ENCODE measurements at places on chromosomes 2 and 18.

GRCh38 chr18:10518595-10519255, 7.1 kb upstream of the NAPG start:
- DNase-seq: no peak

- no peak for DNase-seq
These were observed 221.6 kb downstream of the NR4A2 start for GRCh38 chr2:156110890-156111289.

- DNase-seq: no peak
These were observed 12.6 kb upstream of the KLHL23 start for GRCh38 chr2:169721016-169721415.

GRCh38 chr2:45888167-45888566, 236.7 kb downstream of the PRKCE start:
- no peak for DNase-seq

DNA sequence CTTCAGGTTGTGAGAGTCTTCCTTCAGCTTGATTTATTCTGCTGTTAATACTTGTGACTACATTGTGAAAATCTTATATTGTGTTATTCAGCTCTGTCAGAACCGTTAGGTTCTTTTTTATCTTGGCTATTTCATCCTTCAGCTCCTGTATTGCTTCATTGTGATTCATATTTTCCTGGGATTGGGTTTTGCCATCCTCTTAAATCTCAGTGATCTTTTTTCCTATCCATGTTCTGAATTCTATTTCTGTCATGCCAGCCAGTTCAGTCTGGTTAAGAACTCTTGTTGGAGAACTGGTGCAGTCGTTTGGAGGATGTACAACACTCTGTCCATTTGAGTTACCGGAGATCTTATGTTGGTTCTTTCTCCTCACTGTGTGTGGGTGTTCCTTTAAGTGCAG, 19.1 kb downstream of the MSTN start:
- no peak for DNase-seq

GRCh38 chr2:441258-442022, 153.5 kb upstream of the ALKAL2 start:
- no peak for DNase-seq

DNA sequence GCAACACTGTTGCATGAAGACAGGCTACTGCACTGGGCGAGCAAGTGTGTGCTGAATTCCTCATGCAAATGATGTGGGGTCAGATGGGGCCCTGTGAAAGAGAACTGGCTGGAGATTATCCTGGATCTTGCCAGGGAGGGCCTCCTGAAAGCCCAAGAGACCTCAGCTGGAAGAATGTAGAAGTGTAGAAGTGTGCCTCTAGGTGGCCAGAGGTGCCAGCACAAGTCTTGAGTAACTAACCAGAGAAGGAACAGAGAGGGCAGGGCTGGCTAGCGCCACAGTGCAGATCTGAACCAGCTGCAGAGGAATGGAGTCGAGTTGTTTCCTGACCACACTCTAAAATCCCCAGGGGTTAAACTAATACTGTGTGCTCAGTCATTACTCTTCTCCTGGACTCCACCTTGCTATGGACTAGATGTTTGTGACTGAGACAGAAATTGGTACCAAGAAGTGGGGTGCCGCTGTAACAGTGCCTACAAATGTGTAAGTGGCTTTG, 399.3 kb downstream of the LRATD1 start:
- DNase-seq: no peak

DNA sequence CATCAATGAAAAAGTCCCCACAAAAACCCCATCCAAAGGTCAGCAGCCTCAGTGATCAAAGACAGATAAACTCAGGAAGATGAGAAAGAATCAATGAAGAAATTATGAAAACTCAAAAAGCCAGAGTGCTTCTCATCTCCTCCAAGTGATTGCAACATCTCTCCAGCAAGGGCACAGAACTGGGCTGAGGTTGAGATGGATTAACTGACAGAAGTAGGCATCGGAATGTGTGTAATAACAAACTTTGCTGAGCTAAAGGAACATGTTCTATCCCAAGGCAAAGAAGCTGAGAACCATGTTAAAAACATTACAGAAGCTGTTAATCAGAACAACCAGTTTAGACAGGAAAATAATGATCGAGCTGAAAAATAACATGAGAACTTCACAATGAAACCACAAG, 442.8 kb upstream of the SYT4 start:
- DNase-seq: no peak

DNA sequence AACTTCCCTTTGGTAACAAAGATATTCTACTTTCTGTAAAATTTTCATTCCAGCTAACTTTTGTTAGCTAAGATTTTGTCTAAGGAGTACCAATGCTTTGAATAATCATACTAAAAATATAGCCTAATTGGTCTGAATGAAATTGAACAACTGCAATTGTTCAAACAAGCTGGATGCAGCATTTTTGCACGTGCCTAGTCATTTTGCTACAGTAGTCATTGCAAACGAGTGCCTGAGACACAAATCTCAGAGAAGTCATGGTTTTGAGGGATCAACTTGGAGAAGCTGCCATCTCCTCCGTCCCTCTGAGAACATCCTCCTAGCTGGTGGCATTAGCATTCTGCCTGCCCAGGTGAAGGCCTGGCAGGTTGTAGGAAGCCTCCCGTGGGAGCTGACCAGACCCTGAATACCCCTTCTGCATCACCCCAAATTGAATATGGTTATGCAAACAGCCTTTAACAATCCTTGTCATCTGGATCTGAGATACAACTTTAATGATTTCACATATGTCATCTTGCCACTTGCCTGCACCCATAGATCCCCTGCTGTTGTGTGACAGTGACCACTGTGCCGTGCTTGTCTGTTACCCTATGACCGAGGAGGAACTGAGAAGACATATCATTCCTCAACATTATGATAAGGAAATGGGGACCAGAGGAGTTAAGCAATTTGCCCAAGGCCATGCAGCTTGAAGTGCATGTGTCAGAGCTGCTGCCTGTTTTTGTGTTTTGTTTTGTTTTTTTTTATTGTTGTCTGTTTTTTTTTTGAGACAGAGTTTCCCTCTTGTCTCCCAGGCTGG, 29.1 kb upstream of the MGAT4A start:
- no peak for DNase-seq

DNA sequence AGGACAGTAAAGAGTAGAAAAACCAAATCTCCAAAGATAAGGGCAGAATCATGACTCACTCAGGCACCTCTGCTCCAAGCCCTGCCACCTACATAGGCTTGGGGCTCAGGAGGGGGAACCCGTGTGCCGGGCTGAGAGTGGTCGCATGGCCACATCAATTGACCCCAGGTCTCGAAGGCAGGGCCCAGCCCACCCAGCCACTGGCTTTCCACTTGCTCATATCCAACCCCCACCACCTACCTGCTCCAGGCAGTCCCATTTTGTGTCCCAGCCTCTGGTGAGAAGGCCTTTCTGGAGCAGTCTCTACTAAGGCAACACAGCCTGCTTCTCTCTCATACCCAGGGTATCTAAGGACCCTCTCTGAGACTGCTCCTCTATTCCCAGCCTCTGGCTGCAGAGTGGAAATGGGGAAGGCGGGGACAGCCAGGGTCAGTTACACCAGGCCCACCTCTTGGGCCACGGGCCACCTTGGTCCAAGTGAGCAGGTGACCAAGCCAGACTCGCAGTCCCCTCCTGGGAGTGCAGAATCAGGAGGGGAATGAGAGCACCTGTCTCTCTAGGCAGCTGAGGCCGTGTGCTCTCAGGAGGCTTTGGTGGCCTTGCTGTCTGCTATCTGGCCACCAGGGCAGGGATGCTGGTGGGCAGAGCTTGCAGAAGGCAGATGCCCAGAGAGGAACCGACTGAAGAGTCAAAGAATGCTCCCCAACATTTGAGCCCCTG, 20.8 kb downstream of the TFCP2L1 start:
- no peak for DNase-seq

GRCh38 chr2:95362486-95362885, 40.0 kb upstream of the FAHD2A start:
- DNase-seq: no peak

DNA sequence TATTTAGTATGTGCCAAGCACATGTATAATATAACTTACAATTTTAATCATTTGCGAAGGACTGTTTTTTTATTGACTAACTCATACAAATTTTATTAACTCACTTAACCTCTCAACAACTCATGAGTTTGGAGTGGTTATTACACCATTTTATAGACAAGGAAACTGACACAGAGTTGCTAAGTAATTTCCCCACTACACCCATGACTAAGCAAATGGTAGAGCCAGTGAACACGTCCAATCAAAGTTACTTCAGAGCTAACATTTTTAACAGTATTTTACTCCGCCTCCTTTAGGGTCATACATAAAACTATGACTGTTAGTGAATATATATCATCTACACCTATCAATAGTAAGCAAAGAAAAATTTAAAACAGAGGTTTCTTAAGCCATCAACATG, 556.7 kb upstream of the FSIP2 start:
- no peak for DNase-seq

GRCh38 chr2:31962757-31963361, 47.9 kb downstream of the MEMO1 start:
- no peak for DNase-seq

GRCh38 chr18:34626404-34627136, 83.5 kb upstream of the DTNA start:
- DNase-seq: no peak

DNA sequence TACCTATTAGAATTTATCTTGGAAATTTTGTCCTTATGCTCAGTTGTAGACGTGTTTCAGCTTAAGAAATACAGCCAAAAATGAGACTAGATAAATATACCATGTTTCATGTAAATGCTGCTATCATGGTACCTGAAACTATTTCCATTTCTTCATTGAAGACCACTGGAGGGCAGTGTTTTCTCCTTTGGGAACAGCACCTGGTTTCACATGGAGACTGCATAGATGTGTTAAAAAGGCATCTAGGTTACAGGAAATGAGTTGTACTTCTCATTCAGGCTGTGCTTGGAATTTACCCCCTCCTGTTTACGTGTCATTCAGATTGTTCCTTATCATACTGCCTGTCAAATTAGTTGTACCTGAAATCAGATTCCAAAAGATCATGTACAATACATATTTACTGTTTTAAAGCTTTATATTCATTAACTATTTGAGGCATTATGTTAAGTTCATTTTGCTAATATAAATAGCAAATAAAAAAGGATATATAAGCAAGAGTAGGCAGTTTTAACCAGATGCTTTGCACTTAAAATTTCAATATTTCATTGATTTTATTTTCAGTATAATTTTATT, 57.3 kb upstream of the PSMD14 start:
- DNase-seq: peak; percentile 49

DNA sequence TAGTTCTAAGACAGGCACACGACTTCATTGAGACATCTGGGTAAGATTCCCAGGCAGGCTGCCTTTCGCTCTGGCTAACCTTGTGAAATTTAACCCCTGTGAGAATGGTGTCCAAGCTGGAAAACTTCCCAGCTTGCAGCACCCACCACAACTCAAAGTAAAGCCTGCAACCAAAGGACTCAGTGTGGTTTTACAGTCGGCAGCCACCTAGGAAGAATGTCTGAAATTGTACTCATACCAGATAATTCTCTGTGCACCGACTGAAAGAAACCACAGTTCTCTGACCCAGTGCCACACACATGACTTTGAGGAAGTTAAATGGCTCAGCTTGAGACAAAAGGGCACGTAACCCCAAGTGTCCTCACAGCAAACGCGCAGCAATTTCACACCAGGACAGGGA, 125.7 kb downstream of the RBMS1 start:
- peak; percentile 11 for DNase-seq

- no peak for DNase-seq
These were observed 61.7 kb downstream of the CERS6 start for GRCh38 chr2:168517816-168518215.

- no peak for DNase-seq
These were observed 23.7 kb downstream of the MRPL33 start for GRCh38 chr2:27795093-27795834.

- peak; percentile 82 for DNase-seq
These were observed 11.3 kb downstream of the IL1RN start for GRCh38 chr2:113138428-113139322.

GRCh38 chr2:154170400-154170799, 298.7 kb downstream of the GALNT13 start:
- no peak for DNase-seq

GRCh38 chr2:4914551-4914950, 777.6 kb upstream of the SOX11 start:
- DNase-seq: no peak

GRCh38 chr2:68368654-68369336, 3.7 kb downstream of the PLEK start:
- no peak for DNase-seq

GRCh38 chr2:150438654-150439053, 48.8 kb downstream of the RND3 start:
- no peak for DNase-seq

GRCh38 chr18:3791238-3791637, 341.3 kb downstream of the TGIF1 start:
- DNase-seq: no peak

GRCh38 chr2:205193836-205194228, 488.5 kb upstream of the NRP2 start:
- no peak for DNase-seq

Measured in CD4-positive, alpha-beta T cell treated with Interleukin-4 for 4 hours (primary cell).